Left renal pelvis (tissue), 4 donors: ENCODE measurements at places on chromosomes 7 and 10.

GRCh38 chr7:17520941-17521340 is 222.5 kb downstream of the AHR start:
- no peak for DNase-seq

GRCh38 chr10:48740015-48740707 is 55.5 kb downstream of the WDFY4 start:
- DNase-seq = no peak

DNA sequence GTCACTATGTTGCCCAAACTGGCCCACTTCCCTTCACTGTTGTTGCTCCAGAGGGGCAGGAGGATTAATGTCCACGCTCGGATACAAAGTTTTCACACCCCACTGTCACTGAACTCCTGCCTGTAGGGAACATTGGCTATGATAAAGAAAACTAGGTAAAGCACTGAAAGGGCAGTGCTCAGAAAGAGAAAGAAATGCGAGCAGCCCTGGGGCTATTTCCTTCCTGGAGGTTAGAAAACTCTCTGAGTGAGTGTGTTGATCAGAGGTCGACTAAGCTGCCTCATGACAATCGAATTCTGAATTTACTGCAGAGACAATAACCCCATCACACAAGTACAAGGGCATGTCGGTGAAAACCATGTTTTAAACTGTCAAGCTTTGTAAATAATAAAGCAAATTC is 227.2 kb upstream of the PITRM1 start:
- DNase-seq = no peak

DNA sequence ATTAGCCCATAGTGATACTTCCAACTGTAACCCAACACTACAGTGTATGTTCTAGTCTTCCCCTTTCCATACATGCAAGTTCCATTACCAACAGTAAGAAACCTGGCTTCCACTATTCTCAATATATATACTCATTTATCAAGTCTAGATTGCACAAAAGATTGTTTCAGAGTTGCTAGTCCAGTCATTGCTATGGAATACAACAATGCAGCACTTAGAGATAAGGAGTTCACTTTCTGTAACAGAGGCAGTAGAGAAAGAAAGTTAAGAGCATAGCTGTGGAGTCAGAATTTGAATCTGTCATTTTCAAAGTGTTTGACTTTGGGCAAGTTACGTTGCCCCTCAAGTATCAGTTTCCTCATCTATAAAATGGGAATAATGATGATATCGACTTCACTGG is 90.1 kb downstream of the RTKN2 start:
- DNase-seq = no peak

DNA sequence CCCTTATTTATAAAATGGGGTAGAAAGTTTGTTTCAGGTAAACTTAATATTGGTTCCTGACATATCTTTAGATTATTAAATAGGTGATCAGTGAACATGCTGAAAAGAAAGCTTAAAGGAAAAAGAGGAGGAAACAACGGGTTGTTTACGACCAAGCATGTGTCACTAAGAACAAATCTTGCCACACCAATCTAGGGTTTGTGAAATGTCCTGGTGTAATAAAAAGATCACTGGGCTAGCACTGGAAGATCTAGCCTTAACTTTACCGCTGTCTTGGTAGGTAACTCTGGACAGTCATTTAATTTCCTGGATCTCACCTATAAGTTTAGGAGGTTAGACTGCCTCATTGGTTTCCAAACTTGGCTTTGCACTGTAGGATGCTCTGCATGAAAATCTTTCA is 19.0 kb downstream of the VPS26A start:
- no peak for DNase-seq

GRCh38 chr7:105046414-105046813 is 32.4 kb downstream of the KMT2E start:
- no peak for DNase-seq

- DNase-seq = no peak
Observed at GRCh38 chr10:17836942-17837341, 27.8 kb downstream of the MRC1 start.

GRCh38 chr10:24681572-24682088 is 42.1 kb downstream of the ARHGAP21 start:
- no peak for DNase-seq

DNA sequence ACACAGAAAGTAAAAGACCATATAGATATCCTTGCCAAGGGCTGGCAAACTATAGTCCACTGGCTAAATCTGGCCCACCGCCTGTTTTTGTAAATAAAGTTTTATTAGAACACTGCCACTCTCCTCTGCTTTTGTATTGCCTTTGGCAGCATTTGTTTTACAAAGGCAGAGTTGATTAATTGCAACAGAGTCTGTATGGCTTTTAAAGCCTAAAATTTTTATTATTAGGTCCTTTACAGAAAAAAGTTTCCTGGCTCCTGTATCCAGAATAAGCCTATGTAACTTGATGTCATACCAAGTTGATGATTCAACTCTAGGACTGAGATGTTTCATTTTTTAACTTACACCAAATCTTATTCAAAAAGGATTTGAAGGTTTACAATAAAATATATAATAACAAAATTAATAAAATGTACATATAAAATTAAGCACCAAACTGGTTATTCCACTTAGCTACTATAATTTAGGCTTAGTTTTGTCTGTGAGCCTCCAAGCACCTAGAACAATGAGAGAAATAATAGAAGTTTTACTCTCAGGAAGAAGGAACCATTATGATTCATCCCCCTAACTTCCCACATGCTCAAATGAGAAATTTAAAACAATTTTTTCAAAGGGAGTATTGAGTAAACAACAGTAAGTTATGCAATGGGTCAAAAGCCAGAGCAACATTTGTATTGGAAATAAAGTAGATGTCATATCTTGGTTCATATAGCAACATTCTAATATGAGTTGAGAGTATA is 31.9 kb downstream of the CPED1 start:
- no peak for DNase-seq

DNA sequence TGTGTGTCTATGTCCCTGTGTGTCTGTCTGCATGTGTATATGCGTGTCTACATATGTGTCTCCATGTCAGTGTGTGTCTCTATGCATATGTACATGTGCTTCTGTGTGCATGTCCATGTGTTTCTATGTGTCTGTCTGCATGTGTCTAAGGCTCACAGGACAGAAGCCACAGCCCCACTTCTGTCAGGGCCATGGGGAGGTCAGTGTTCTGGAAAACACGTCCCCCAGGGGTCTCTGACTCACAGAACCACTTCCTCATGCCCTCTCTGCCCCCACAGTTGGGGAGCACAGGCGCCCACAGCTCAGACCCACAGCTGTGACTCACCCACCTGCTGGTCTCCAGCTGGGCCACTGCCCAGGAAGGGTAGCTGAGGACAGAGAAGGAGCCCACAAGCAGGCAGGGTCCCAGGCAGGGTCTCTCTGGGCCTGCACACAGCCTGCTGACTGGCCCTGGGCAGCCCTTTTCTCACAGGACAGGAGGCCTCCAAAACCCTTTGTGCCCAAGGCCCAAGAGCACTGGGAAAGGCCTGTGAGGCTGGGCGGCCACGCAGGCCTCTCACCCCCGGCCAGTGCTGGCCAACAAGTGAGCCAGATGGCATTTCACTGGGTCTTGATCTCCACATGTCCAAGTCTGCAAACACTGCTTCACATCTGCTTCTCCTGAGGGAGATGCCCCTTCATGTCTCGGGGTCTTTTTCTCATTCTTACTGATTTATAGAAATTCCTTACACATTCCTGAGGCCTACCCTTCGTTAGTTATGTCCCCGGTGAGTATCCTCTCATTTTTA is 102.9 kb upstream of the FAM20C start:
- no peak for DNase-seq

DNA sequence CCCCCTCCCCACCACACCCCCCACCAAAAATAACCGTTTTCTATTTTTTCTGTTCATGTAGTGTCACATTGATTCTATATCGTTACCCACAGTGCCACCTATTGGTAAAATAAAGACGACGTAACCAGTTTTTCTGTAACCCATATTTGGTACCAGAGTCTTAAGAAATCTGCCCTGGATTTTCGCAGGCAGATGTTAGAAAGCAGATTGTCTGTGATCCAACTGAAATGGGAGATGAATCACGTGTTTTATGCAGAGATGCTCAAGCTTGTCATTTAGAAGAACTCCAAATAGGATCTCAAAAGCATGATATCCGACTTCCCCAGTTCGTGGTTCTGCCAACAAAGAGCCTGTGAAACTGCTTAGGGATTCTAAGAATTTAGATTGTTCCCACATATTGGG is 261.1 kb upstream of the CSTF2T start:
- peak; percentile 25 for DNase-seq

DNA sequence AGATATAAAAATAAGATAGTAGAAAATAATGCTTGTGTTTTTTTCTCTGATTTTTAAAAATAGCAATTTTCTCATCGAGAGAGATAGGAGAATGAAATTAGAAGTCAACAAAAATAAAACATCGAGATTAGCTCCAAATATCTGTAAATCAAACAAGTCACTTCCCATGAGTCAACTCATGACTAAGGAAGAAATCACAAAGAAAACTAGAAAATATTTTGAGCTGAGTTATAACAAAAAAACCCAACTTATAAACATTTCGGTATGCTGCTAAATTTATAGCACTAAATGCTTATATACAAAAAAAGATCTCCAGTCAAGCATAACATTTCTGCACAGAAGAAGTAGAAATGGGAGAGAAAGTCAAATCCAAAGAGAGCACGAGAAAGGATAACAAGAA is 140.1 kb downstream of the ITGA8 start:
- DNase-seq = no peak

- no peak for DNase-seq
Observed at GRCh38 chr7:130995252-130996081, 261.5 kb upstream of the KLF14 start.

DNA sequence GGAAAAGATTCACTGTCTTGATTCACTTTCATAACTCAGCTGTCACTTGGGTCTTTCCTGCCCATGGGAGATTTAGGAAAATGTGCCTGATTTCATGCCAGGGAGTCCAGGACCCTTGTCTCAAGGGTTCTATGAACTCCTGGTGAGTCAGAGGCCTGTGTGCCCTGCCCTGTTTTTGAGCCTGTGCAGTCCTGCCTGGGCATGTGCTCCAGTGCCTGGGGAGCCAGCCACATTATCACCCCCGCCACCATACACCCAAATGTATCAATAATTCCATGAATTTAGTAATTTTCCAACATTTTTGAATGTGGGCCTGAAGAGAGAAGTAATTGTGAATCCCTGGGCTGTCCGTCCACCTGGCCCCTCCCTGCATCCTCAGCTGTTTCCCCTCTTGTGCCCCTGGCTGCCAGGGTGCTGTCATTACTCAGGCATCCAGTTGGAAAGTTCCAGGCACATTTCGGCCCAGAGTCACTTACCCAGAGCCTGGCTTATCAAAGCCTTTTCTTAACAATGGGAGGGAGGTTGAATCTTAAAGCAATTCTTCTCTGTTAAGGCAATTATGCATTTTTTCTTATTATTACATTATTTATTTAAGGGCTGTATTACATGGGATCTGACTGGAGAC is 287.8 kb upstream of the CDC14C start:
- no peak for DNase-seq

DNA sequence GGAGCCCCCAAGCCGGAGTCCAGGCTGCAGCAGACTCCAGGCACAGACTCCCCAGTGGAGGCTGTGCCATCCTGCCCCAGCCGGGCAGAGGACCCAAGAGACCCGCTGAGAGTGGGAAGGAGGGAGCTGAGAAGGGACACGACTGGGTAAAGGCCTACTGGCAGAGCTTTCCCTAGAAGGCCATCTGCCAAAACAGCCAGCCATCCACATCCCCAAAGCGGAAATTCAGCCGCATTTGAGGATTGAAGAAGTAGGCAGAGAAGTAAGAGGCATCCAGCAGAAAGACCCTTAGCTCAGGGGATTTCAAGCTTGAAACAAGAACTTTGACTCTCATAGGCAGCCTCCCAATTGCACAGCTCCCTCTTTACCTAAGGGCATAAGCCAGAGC is 857 bp downstream of the CPXM2 start:
- no peak for DNase-seq

- DNase-seq = no peak
Observed at GRCh38 chr7:83466956-83467355, 182.0 kb downstream of the SEMA3E start.

- DNase-seq = no peak
Observed at GRCh38 chr10:99929360-99929759, 80.4 kb downstream of the DNMBP start.
